ENCODE measurements at places on chromosomes 5 and 9.
A peak's percentile ranks its signal among the peaks of the same experiment; 100 is the strongest.

- no peak for DNase-seq
Observed at GRCh38 chr9:98222885-98223691, 30.7 kb upstream of the CORO2A start.

GRCh38 chr9:86684148-86684547 is 263.2 kb downstream of the GAS1 start:
- no peak for DNase-seq

- DNase-seq, result no peak
Observed at GRCh38 chr9:5430912-5431311, 6.8 kb downstream of the PLGRKT start.

- DNase-seq, result no peak
Observed at GRCh38 chr9:89505911-89506310, 8.0 kb upstream of the SEMA4D start.

DNA sequence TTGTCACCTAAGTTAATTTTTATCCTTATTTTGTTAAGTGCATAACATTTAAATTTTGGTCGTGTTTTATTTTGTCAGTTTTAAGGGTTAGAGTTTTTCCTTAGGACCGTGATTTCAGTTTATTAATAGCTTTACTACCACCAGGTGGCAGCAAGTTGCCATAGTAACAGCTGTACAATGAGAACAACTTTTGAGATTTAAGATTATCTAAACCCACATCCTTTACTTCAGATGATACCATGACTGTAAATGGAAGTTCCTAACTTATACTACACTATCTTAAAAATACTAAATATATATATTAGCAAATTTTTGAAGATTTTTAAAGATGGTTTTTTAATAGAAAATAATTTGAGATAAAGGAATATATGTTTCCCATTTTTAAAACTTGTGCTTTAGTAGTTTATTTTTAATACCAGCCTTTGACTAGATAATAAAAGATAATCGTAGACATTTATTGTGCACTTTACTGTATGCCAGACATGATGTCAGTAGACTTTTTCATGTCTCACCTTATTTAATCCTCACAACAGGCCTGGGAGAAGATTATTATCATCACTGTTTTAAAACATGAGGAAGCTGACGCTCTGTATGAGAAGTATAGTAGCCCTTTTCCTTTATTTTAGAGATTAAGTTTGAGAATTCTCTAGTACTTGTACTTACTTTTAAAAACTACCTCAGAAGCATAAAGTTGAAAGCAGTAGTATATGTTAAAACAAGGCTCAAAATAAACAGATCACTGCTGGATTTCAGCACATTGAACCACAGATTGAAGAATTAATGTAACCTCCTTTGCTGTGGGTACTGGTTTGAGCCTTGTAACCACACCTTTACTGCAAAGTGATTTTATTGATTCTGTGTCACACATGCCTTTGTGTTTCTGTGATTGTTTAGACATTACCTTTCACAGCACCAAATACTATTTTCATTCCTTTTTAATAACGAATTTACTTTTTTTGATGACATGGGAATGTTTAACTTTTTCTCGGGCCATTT is 27.5 kb downstream of the SREK1 start:
- DNase-seq, result peak; percentile 40

- DNase-seq, result peak; percentile 36
Observed at GRCh38 chr5:40681363-40682153, 1.8 kb downstream of the PTGER4 start.

GRCh38 chr5:95927927-95928723 is 33.5 kb downstream of the ELL2 start:
- DNase-seq, result no peak

DNA sequence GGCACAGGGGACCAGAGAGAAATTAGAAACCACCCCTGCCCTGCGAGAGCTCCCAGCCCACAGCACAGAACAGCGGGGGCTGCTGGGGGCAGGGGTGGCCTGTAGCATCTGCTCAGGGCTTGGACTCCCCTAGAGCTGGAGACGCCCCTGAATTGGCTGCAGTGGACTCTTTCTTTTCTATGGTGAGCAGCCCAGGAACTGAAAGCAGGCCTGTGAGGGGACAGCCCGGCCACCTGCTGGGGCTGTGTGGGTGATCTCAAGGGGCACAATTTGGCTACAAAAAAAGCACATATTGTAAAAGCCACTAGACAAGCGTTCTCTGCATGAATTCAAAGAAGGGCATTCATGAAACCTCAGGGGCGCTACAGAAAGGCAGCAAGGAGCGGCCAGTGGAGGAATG is 57.5 kb upstream of the ICE1 start:
- no peak for DNase-seq

DNA sequence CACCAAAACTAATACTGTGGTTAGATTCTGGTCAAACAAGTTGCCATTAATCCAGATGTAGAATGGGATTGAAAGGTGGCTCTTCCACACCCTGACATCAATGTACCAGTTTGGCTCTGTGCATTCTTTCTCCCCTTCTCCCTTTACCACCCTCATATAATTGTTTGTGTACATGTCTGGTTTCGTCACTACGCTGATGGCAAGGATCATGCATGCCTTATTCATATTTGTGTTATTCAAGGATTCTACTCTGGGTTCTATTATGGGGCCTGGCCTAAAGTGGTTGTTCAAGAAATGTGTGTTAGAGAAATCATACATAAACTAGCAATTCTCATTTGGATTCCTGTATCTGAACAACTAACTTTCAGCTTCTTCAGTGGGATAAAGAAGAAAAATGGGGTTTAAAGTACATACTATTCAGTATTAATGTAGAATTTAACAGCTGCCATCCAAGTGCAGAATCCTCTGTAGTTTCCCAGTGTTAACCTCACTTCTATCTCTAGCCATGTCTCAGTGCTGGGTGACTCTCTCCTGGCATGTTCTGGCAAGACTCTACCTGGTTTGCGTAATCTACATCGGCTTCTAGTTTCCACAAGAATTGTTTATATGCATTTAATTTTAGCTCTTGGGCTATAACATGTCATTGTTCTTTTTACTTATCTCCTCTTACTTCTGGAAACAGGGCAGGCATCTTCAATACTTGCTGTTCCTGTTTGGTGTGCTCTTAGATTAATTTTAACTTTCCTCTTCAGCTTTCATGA is 27.9 kb upstream of the CDKN2B start:
- DNase-seq, result no peak

- DNase-seq, result no peak
Observed at GRCh38 chr5:31378838-31379237, 153.1 kb downstream of the DROSHA start.

- peak; percentile 47 for DNase-seq
Observed at GRCh38 chr9:97237951-97238889, 69.2 kb upstream of the CCDC180 start.

GRCh38 chr5:53671447-53671846 is 111.0 kb downstream of the NDUFS4 start:
- no peak for DNase-seq
